ENCODE measurements at places on chromosomes 1 and 21. TPM values are rescaled to one million over a fixed set of nuclear protein-coding genes. Genes with fewer than 3 reads are reported as not detected.

- DNase-seq = no peak
- H3K36me3 ChIP-seq = no peaks in the 10 kb centered on the region
- H3K4me3 ChIP-seq = no peak overlapping the region
- H3K4me1 ChIP-seq = no peaks in the 10 kb centered on the region
Observed at GRCh38 chr1:81841795-81842194, 41.1 kb downstream of the ADGRL2 start.

DNA sequence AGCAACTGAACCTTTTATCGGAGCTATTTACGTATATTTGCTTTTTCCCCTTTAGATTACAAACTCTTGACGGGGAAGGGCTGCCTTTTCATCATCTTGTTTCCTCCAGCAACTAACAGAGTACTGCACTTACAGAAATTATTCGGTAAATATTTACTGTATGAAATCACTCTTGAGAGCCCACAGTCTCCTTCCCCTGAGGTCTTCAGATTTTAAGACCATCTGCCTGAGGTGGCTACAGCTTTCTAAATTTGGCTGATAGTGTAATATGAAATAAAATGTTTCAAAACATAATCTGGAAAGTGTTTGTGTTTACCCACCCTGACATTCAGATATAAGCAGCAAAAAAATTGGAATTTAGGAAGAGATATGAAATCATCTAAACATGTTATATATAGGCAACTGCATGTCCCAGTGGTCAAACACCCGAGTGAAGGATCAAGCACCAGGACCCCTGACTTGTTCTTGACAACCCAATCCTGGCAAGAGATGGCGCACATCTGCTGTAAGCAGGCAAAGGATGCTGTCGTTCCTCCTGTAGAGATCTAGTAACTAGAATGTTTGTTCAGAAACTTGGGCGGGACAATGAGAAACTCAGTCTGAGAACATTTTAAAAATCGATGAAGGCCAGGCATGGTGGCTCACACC is 60.9 kb downstream of the SIPA1L2 start:
- no peak for DNase-seq
- H3K4me1 ChIP-seq = no peaks in the 10 kb centered on the region
- no peaks in the 10 kb centered on the region for H3K36me3 ChIP-seq
- no peak overlapping the region for H3K27ac ChIP-seq
- H3K27me3 ChIP-seq = no peaks in the 10 kb centered on the region

- no peaks in the 10 kb centered on the region for H3K36me3 ChIP-seq
- H3K4me1 ChIP-seq = no peaks in the 10 kb centered on the region
- no peak overlapping the region for H3K27ac ChIP-seq
- H3K27me3 ChIP-seq = no peaks in the 10 kb centered on the region
- no peak for DNase-seq
- no peak overlapping the region for H3K4me3 ChIP-seq
Observed at GRCh38 chr1:14759042-14759818, 160.7 kb downstream of the KAZN start.

DNA sequence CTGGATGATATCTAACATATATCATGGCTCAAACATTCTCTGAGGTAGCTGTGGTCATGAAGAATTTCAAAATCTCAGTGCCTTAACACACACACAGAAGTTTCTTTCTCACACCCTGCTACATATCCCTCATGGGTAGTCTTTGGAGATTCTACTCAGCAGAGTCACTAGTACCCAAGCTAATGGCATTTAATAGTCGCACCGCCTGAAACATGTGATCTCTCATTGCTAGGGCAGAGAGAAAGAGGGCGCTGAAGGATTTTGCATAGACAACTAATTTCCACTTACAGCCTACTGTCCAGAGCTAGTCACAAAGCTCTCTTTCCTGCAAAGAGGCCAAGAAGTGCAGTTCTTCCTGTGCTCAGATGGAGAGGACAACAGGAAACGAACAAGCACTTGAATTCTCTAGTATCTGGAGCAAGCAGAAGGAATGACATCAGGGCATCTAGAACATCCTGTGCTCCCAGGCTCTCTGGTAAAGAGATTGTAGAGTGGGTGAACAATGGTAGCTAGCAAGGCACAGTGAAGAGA is 183.4 kb upstream of the PTBP2 start:
- peak; percentile 43 for DNase-seq
- no peaks in the 10 kb centered on the region for H3K36me3 ChIP-seq
- H3K27me3 ChIP-seq = no peaks in the 10 kb centered on the region
- no peak overlapping the region for H3K4me3 ChIP-seq
- no peaks in the 10 kb centered on the region for H3K4me1 ChIP-seq

DNA sequence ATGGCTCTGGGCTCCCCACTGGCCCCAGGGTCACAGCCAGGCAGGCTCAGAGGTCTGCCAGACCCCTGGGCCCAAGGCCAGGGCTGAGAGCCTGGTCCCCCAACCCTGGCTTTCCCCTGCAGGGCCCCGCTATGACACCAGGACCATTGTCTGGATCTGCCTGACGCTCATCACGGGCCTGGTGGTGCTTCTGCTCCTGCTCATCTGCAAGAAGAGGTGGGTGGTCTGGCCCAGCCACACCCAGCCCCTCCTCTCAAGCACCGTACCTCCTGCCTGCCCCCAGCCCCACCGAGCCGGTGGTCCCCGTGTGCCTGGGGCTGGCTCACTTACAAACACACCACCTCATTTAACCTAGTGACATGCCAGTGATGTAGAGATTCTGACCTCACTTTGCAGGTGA is 31.8 kb downstream of the EPHA8 start:
- no peak overlapping the region for H3K4me3 ChIP-seq
- DNase-seq = no peak
- H3K27ac ChIP-seq = no peak overlapping the region
- H3K36me3 ChIP-seq = no peaks in the 10 kb centered on the region
- H3K4me1 ChIP-seq = no peaks in the 10 kb centered on the region
- H3K27me3 ChIP-seq = no peaks in the 10 kb centered on the region

GRCh38 chr21:32612999-32613337 is 791 bp upstream of the CFAP298 start:
- peak overlapping the region; percentile 95 for H3K4me3 ChIP-seq
- no peaks in the 10 kb centered on the region for H3K27me3 ChIP-seq
- peaks cover 5% of the 10 kb centered on the region for H3K36me3 ChIP-seq
- H3K4me1 ChIP-seq = no peaks in the 10 kb centered on the region
- H3K27ac ChIP-seq = peak overlapping the region; percentile 96

GRCh38 chr1:18527921-18528320 is 47.2 kb downstream of the KLHDC7A start:
- H3K27me3 ChIP-seq = no peaks in the 10 kb centered on the region
- no peak for DNase-seq
- H3K27ac ChIP-seq = no peak overlapping the region
- H3K4me3 ChIP-seq = no peak overlapping the region
- H3K36me3 ChIP-seq = no peaks in the 10 kb centered on the region

- H3K36me3 ChIP-seq = no peaks in the 10 kb centered on the region
- H3K27me3 ChIP-seq = no peaks in the 10 kb centered on the region
- no peak overlapping the region for H3K27ac ChIP-seq
- H3K4me3 ChIP-seq = no peak overlapping the region
- no peak for DNase-seq
- no peaks in the 10 kb centered on the region for H3K4me1 ChIP-seq
Observed at GRCh38 chr1:2337081-2337480, 54.3 kb downstream of the MORN1 start.

DNA sequence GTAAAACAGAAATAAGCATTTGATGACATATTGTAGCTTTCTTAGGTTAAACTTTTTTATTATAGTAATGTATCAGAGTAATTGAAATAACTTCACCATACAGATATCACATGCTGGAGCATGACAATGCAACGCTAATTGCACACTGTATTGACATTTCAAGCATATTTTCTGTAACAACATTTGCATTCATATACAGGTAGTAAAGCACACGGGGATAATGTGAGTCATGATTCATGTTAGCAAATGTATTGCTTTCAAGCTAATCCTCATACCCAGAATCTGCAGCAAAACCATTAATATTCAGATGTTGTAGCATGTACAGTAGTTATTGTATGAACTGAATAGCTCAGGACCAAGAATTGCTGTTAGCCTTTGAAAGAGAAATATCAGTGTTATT is 133.9 kb downstream of the TTLL7 start:
- H3K4me3 ChIP-seq = no peak overlapping the region
- H3K27me3 ChIP-seq = no peaks in the 10 kb centered on the region
- no peaks in the 10 kb centered on the region for H3K36me3 ChIP-seq
- no peak for DNase-seq
- no peaks in the 10 kb centered on the region for H3K4me1 ChIP-seq
- no peak overlapping the region for H3K27ac ChIP-seq

The LAMC2 gene
- 89.0 TPM for total RNA-seq

The HSF2BP gene
- 0.60 TPM for total RNA-seq

The AADACL4 gene
- 0.16 TPM for total RNA-seq

The OR2L3 gene
- total RNA-seq = not detected

The AGPAT3 gene
- total RNA-seq = 86.2 TPM

The MYBPH gene
- not detected for total RNA-seq

Measured in kidney (tissue), 22 donors.